ENCODE measurements at places on chromosomes 4 and X.

- no peak for DNase-seq
These were observed 219.6 kb downstream of the SNCA start for GRCh38 chr4:89617317-89617716.

DNA sequence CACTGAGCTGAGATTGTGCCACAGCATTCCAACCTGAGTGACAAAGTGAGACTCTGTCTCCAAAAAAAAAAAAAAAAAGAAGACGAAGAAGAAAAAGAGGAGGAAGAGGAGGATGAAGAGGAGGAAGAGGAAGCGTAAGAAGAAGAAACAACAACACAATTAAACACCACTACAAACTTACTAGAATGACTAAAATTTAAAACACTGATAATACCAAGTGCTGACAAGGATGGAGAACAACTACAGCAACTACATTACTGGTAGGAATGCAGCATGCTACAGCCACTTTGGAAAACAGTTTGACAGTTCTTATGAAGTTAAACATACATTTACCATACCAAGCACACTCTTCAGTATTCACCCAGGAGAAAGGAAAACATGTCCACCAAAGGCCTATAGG lies 24.1 kb downstream of the LRBA start:
- no peak for DNase-seq

DNA sequence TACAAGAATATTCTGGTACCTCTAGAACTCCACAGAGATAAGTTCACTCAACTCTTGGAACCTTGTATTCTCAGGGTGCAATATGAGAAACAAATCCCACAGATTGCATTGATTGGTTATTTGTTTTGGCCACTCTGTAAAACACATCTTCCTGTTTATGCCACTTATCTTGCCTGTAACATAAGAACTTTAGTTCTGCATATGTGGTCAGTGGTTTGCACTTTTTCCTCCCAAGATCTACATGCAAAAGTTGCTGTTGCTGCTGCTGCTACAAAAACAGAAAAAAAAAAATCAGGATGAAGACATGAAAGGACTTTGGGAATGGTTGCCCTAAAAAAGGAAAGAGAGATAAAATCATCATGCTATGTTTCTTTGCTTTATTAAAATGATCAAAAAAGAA lies 9.6 kb downstream of the ODAPH start:
- no peak for DNase-seq

GRCh38 chr4:37567836-37568235 lies 118.3 kb downstream of the RELL1 start:
- DNase-seq, result no peak

DNA sequence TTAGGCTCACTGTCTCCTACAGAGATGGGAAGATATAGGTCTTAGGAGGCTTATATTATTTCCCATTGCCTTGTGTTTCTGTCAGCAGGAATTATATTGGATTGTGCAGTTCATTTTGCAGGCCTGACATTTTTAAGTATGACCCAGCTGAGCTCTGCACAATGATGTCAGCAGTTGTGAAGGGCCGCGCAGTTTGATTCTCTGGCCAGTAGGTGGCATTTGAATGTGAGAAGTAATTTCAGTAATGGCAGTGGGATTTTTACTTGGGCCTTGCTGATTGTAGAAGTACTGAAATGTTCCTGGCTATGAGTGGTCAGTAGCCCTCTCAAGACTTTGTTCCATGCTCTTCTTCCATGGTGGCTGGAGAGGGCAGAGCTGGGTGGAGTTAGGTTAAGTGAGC lies 247.2 kb upstream of the MTMR8 start:
- no peak for DNase-seq

GRCh38 chr4:44965435-44966095 lies 239.2 kb upstream of the GNPDA2 start:
- DNase-seq, result no peak
